Endothelial cell of umbilical vein (primary cell): ENCODE measurements at places on chromosomes 16 and 17. TPM values are rescaled to one million over a fixed set of nuclear protein-coding genes. Genes with fewer than 3 reads are reported as not detected.

- no peak for DNase-seq
These were observed 15.0 kb upstream of the ATP2A3 start for GRCh38 chr17:3979290-3979611.

GRCh38 chr17:10278218-10278617 lies 79.8 kb upstream of the GAS7 start:
- DNase-seq = no peak

Gene DLG4
- 26.6 and 34.6 TPM in 2 replicates for total RNA-seq

Gene FNDC8
- not detected in 2 replicates for total RNA-seq

Gene FLII
- 372 and 397 TPM in 2 replicates for total RNA-seq

DNA sequence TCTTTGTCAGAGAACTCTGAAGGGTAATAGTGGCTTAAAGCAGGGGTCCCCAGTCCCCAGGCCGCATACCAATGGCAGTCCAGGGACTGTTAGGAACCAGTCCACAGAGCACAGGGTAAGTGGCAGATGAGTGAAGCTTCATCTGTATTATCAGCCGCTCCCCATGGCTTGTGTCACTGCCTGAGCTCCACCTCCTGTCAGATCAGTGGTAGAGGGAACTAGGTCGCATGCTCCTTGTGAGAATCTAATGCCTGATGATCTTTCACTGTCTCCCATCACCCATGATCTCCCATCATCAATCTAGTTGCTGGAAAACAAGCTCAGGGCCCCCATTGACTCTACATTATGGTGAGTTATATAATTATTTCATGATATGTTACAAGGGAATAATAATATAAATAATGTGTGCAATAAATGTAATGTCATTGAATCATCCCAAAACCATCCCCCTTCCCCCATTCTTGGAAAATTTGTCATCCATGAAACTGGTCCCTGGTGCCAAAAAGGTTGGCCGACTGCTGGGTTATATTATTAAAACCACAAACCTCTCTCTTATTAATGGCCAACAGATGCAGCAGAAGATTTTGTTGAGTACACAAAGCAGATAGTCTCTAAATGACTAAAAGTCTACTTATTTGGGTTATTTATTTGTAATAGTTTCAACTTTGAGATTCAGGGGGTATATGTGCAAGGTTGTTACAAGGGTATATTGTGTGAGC lies 782.7 kb downstream of the CDH11 start:
- no peak for DNase-seq

DNA sequence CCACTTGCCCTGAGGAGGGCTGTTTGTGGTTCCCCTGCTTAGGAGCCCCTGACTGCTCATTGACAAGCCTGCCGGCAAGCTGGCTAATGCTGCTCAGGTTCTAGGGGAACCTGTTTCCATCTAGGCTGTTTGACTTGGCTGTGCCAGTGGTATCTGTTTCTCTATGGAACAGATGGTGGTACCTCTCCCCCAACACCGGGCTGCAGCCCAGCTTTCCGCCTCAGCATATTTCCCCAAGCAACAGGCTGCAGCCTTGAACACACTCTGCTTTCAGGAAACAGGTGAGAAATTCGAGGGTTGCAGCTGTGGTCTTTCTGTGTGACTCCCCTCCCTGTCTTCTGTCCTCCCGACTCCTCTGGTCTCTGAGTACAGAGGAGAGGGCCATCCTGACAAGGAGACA lies 132.3 kb downstream of the TMEM132E start:
- DNase-seq = no peak

DNA sequence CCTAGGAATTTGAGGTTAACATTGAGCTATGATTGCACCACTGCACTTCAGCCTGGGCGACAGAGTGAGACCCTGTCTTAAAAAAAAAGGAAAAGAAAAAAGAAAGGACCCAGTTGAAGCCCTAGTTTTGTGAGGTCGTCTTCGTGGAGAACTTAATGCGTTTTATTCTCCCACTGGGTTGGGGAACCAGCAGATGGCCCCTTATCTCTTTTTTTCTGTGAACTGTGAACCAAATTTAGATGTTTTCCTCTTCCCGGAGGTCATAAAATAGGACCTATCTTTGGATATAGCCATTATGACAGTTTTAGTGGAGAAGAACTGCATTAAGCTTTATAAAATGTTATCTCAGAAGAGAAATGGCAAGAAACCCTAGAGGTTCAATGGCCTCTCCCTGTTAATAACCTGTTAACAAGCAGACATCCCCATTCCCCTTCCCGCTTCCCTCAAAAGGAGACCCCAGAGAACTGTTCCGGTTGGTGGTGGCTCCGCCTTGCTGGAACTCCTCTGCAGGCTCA lies 23.5 kb downstream of the KIAA0513 start:
- DNase-seq = no peak

- DNase-seq = no peak
These were observed 13.4 kb downstream of the EMC8 start for GRCh38 chr16:85785927-85786326.
